ENCODE measurements at places on chromosomes 6 and 20.
A peak's percentile ranks its signal among the peaks of the same experiment; 100 is the strongest.

DNA sequence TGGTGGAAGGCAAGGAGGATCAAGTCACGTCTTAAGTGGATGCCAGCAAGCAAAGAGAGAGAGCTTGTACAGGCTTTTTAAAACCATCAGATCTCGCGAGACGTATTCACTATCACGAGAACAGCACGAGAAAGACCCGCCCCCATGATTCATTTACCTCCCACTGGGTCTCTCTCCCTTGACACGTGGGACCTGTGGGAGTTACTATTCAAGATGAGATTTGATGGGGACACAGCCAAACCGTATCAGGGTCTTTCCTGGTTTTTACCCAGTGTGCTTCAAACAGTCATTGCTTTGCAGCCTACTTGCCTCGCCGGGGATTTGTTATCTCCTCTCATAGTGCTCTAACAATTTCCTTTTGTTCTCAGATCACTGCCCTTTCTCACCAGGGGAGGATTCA, 108.2 kb downstream of the UST start:
- DNase-seq: no peak

DNA sequence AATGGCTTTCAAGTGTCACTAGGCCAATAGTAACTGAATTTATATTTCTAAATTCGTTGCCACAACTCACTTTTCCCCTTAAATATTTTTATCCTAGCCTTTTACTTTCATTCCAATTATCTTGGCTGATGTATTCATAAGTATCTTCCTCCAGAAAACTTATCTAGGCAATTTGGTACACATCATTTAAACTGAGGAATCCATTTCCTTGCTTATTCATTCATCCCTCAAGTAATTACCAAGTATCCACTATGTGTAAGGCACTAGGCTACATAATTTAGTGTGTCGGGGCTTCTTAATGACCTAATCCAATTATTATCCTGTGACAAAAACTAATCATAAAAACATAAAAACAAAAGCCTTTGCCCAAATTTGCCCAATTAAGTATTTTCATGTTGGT, 258.3 kb upstream of the TCF21 start:
- DNase-seq: peak; percentile 62

GRCh38 chr6:107941627-107942026, 16.4 kb downstream of the SEC63 start:
- DNase-seq: no peak

- DNase-seq: no peak
Observed at GRCh38 chr20:17683218-17684076, 1.4 kb upstream of the RRBP1 start.

DNA sequence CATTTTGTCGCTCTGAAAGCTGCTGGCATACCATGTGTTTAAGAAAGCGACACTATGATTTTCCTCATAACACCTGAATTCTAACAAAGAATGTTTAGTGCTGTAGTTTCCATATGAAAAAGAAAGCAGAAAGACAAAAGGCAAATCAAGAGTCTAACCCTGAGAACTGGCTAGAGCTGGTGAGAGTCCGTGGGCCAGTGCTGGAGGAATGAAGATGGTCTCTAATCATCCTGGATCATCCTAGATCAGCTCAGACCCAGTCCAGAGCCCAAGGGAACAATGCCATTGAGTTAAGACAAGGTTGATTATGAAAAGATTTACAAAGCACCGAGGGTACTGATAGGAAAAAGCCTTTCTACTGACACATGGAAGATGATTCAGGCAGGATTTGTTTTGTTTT, 73.0 kb upstream of the MYLIP start:
- DNase-seq: no peak

DNA sequence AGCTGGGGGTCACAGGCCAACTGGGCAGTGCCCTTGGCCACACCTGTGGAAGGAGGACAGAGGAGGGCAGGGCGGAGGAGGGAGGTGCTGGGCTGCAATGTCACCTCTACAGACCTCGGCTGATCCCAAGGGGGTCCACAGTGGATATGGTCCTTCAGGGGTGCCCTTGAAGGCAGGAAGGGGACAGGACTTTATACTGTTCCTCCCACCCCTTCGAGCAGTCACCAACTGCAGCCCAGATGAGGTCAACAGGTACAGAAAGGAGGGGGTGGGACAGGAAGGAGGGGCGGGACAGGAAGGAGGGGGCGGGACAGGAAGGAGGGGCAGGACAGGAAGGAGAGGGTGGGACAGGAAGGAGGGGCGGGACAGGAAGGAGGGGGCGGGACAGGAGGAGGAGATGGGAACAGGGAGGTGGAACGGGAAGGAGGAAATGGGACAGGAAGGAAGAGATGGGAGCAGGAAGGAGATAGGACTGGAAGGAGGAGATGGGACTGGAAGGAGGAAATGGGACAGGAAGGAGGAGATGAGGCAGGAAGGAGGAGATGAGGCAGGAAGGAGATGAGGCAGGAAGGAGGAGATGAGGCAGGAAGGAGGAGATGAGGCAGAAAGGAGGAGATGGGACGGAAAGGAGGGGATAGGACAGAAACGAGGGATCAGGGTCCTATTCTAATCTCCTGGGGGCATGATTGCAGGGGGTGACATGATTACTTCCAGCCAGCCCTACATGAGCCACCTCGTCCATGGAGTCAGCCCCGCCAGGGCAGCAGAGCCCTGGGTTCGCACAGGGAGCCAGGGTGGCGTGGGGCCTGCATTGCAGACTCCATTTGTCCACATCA, 19.4 kb upstream of the MRGBP start:
- DNase-seq: peak; percentile 74

DNA sequence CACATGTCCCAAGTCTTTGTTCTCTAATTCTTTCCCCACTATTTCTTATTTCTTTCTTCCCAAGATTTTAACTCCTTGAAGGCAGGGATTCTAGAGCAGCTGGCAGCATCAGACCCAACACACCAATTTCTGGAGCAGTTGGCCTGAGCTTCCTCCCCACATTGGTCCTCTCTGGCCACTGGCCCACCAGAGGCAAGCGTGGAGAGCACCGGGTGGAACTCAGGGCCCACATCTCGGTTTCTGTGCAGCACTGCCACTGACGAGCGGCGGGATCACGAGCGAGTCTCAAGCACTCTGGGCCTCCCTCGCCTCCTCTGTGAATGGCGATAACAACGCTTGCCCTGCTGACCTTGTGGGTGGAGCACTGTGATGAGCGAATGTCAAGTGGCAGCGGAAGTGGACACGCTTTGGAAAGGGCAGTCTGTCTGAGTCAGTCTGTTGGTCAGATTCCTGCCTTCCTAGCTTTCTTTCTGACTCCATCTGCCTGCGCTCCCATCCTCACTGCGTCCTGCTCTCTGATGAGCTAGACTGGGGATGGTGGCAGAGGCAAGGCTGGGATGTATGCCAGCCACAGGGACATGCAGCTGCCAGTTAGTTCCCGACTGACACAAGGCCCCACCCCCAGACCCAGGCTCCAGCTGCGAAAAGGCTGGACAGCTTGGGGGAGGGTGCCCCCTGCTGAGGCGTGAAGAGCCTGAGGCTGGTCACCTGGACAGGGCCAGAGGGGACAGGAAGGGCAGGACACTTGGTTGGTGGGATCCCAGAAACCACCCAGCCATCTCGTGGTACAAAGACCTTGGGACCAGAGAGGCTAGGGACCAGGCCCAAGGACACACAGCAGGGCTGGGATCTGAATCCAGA, 4.5 kb upstream of the SPDEF start:
- peak; percentile 17 for DNase-seq

GRCh38 chr20:47438464-47439381, 63.0 kb upstream of the NCOA3 start:
- peak; percentile 69 for DNase-seq

DNA sequence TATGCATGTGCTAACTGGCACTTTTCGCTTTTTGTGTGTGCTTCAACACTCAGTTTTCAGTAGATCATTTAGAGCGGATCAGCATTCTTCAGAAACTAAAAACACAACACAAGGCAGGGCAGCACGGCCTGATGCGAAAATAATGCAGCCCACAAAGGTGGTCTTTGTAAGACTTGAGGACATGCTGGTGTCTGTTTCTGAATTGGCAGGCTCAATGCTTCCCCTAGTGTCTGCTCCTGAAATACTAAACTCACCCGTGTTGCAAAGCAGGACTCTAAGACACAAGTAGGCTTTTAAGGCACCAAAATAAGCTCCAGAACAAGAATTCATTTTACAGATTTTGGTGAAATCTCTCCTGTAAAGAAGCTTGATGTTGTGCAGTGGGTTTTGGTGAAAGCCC, 676.5 kb downstream of the TENT5A start:
- no peak for DNase-seq

DNA sequence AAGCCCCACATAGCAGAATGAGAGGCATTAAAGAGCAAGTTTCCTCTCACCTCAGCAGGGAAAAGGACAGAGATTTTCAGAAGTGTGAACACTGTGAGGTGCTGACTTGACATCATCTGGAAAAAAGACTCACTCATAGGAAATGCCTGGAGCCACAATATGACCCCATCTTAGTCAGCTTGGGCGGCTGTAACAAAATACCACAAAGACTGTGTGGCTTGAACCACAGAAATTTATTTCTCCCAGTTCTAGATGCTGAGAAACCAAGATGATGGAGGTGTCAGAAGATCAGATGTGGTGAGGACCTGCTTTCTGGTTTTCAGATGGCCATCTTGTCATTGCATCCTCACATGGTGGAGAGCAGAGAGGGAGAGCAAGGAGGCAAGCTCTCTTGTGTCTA, 253.1 kb downstream of the ADGB start:
- DNase-seq: peak; percentile 89

Data from kidney tubule cell (primary cell).